ENCODE measurements at places on chromosomes 5 and 9. TPM values are rescaled to one million over a fixed set of nuclear protein-coding genes. Genes with fewer than 3 reads are reported as not detected.

Gene RMRP
- 359 TPM for polyA plus RNA-seq

Gene CFAP77
- not detected for polyA plus RNA-seq

Gene ANKRD34B
- polyA plus RNA-seq = not detected

Gene PFN3
- polyA plus RNA-seq = not detected

GRCh38 chr5:76083555-76084495 lies 642 bp downstream of the SV2C start:
- no peaks in the 10 kb centered on the region for H3K36me3 ChIP-seq
- H3K4me3 ChIP-seq = no peak overlapping the region
- no peak overlapping the region for H3K27ac ChIP-seq
- H3K4me1 ChIP-seq = no peaks in the 10 kb centered on the region

GRCh38 chr5:9198394-9198793 lies 347.5 kb downstream of the SEMA5A start:
- H3K27ac ChIP-seq = no peak overlapping the region
- no peak for DNase-seq
- no peaks in the 10 kb centered on the region for H3K27me3 ChIP-seq
- no peaks in the 10 kb centered on the region for H3K4me1 ChIP-seq

GRCh38 chr5:66174338-66174737 lies 30.2 kb downstream of the SREK1 start:
- no peak overlapping the region for H3K4me3 ChIP-seq
- no peaks in the 10 kb centered on the region for H3K36me3 ChIP-seq
- H3K27ac ChIP-seq = no peak overlapping the region
- DNase-seq = peak; percentile 48
- no peaks in the 10 kb centered on the region for H3K27me3 ChIP-seq
- H3K4me1 ChIP-seq = no peaks in the 10 kb centered on the region

DNA sequence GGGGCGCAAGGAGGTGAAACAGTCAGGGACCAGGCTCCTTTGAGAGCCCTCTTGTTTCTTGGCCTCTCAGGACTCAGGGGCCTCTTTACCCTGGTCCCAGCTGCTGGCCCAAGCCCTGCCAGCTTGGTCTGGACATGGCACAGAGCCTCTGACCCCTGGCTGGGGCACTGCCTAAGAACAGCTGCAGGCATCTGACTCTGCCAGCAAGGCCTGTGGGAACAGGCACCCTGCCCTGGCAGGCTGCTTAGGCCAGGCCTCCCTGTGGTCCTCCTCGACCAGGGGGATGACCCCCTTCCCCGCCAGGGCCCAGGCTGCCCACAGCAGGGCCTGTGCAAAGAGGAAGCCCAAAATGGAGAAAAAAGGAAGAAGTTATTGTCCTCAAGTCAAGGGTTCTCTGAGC lies 25.5 kb downstream of the OLFML2A start:
- H3K4me3 ChIP-seq = no peak overlapping the region
- H3K27ac ChIP-seq = no peak overlapping the region
- no peak for DNase-seq
- H3K4me1 ChIP-seq = peaks cover 8% of the 10 kb centered on the region
- H3K27me3 ChIP-seq = peaks cover 12% of the 10 kb centered on the region
- H3K36me3 ChIP-seq = no peaks in the 10 kb centered on the region

GRCh38 chr5:174220417-174220816 lies 174.9 kb downstream of the NSG2 start:
- no peak for DNase-seq
- H3K4me1 ChIP-seq = no peaks in the 10 kb centered on the region
- H3K4me3 ChIP-seq = no peak overlapping the region
- H3K27ac ChIP-seq = no peak overlapping the region
- H3K27me3 ChIP-seq = no peaks in the 10 kb centered on the region

GRCh38 chr5:166648736-166649135 lies 1642.7 kb upstream of the WWC1 start:
- H3K4me1 ChIP-seq = no peaks in the 10 kb centered on the region
- H3K27me3 ChIP-seq = no peaks in the 10 kb centered on the region
- H3K27ac ChIP-seq = no peak overlapping the region
- H3K36me3 ChIP-seq = no peaks in the 10 kb centered on the region
- no peak for DNase-seq

DNA sequence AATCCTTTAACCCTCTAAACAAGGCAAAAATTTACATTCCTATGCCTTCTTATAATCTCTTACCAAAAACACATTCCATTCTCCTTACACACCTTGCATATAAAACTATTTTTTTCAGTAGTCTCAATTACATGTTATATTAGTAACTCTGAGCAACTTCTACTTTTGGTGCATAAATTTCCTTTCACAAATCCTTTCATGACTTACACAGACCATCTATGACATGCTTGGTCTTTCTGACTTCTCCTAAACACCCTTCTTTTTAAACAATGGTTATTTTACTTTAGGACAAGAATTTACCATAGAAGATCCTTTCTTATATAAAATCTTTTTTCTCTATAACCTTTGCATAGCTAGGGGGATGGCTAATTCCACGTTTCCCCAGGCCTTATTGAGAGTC lies 208.0 kb upstream of the ARRDC3 start:
- no peak overlapping the region for H3K27ac ChIP-seq
- no peaks in the 10 kb centered on the region for H3K4me1 ChIP-seq
- no peaks in the 10 kb centered on the region for H3K36me3 ChIP-seq

DNA sequence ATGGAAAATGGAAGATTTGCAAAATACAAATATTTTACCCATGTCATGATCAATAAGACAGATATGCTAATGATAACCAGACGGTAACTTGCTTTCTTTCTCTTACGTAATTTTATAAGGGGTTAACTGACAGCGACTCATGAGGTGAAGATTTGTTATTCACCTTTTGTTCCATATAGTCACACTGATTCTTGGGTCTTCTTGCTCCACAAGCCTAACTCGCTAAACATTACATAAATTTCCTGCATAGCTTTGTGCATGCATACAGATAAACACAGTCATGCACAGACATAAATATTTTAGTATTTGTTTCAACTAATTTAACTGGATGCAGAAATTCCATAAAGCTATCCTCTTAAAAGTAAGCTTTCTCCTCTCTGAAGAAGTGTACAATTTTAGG lies 225.9 kb downstream of the VPS13A start:
- peaks cover 6% of the 10 kb centered on the region for H3K4me1 ChIP-seq
- H3K27me3 ChIP-seq = no peaks in the 10 kb centered on the region
- no peaks in the 10 kb centered on the region for H3K36me3 ChIP-seq
- no peak for DNase-seq
- no peak overlapping the region for H3K27ac ChIP-seq
- no peak overlapping the region for H3K4me3 ChIP-seq
